ENCODE measurements at places on chromosomes 2 and 18.

GRCh38 chr2:68506170-68506569, 38.8 kb downstream of the APLF start:
- DNase-seq, result no peak

DNA sequence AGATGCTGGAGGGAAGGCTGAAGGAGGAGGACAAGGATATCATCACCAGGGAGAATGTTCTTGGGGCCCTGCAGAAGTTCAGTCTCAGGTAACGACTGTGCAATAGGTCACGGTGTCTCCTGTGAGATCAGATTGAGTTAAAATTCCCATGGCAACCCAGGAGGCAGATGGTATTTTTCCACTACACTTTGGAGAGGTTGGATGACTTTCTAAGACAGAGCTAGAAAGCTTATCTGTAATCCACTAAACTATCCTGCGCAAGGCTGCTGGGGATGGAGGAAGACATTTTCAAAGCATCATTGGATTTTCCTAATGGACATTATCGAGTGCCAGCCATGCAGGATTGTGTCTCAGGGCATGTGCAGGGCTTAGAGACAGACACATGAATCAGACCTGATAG, 74.6 kb downstream of the ARMC9 start:
- DNase-seq, result no peak

DNA sequence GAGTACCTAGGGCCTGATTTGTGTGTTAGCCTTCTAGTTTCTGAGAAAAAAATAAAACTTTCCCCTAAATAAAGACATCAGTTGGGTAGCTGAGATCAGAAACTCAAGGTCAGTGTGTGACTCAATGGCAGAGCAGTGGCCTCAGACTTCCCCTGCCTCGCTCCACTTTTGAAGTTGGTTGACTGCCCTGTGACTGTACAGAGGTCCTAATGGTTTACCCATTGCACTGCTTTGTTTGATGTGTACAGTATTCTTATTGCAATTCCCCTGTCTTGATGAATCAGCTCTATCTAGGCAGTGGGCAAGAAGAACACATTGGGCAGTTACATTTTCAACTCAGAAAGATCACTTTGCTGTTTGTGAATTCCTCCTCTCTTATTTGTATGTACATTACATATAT, 315.7 kb downstream of the KCNS3 start:
- DNase-seq, result no peak

DNA sequence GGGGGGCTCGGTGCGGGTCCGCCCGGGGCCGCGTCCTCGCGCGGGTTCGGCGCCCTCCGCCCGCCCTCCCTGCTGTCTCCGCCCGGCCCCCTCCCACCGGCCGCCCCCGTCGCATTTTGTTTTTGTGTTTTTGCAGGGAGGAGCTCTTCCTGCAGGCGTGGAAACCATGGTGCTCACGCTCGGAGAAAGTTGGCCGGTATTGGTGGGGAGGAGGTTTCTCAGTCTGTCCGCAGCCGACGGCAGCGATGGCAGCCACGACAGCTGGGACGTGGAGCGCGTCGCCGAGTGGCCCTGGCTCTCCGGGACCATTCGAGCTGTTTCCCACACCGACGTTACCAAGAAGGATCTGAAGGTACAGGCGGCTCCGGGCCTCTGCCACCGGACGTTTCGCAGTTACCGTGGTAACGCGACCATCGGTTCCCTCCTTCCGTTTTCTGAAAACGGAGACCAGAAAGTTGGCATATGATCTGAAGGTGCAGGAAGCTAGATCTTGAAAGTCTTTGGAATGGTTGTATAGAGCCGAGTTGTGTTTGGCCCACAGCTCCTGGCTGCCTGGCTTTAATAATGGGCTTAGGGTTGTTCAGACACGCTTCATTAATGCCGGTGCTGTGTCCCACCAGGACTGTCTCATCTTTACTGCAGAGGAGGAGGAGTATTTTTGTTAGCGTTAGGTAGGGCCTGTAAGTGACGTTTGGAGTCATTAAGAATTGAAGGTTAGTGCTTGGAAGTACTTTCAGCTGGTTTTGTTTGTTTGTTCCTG, 891 bp downstream of the KDM3A start:
- no peak for DNase-seq

DNA sequence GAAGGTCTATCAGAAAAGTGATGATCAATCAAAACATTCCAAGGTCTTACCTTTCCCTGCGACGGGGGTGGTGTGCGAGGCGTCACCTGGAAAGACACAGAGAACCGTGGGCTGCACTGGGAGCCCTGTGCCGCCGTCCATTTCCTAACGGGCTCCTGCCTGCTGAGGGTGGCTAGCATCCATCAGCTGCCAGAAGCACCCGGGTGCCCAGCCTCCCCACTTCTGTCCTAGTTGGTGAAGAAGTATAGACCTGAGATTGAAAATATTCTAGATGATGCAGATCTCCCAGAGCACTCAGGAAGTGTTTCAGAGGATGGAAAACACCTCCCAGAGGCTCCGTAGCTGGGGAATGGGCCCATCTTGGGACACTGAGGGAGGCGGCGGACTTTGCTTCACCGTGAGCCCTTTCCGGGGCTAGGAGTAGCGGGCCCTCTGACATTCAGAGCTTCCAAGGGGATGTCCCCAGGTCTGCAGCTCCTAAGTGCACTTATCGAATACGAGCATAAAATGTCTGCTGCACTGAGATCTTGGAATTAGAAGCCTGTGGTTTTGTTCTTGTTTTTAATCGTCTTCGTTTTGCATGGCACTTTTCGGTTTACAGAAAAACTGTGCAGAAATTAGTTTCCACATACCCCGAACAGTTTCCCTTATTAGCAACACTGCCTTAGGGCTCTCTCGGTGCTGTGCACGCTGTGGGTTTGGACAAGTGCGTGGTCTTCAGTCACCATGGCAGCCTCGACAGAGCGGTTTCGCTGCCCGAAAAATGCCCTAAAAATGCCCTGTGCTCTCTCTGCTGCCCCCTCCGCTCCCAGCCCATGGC, 143.5 kb downstream of the MBP start:
- no peak for DNase-seq

- DNase-seq, result peak; percentile 23
These were observed 96.8 kb downstream of the UBE2E3 start for GRCh38 chr2:181077128-181077709.

Measured in fibroblast of skin of left biceps (primary cell).